Stimulated activated naive CD4-positive, alpha-beta T cell (primary cell): ENCODE measurements at places on chromosomes 13 and 19.

- DNase-seq = no peak
Observed at GRCh38 chr13:64263285-64263684, 2847.6 kb upstream of the PCDH20 start.

- no peak for DNase-seq
Observed at GRCh38 chr19:709965-710571, 1.3 kb downstream of the PALM start.

DNA sequence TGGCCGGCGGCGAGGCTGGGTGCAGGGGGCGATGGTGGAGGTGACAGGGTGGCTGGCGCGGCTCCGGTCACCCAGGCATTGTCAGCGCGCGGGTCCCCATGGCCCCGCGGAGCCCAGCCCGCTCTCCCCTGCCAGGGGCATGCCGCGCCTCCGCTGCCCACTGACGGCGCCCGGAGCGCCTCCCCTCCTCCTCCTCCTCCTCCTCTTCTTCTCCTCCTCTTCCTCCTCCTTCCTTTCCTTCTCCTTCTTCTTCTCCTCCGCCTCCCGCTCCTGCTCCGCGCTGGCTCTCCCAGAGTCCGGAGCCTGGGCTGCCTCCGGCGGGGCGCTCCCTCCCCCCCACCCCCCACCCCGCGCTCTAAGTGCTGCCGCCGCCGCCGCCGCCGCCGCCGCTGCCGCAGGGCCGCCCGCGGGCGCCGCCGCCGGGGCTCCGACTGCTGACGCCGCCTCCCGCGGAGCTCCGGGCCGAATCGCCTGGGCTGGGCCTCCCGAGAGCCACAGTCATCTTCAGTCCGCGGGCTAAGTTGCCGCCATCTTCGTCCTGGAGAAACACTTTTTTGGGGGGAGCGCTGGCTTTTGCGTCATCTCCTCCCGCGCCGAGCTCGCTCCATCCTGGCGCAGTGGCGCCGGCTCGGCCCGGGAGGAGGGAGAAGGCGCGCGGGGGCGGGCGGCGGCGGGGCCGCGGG is 348.3 kb downstream of the LIG4 start:
- DNase-seq = no peak

DNA sequence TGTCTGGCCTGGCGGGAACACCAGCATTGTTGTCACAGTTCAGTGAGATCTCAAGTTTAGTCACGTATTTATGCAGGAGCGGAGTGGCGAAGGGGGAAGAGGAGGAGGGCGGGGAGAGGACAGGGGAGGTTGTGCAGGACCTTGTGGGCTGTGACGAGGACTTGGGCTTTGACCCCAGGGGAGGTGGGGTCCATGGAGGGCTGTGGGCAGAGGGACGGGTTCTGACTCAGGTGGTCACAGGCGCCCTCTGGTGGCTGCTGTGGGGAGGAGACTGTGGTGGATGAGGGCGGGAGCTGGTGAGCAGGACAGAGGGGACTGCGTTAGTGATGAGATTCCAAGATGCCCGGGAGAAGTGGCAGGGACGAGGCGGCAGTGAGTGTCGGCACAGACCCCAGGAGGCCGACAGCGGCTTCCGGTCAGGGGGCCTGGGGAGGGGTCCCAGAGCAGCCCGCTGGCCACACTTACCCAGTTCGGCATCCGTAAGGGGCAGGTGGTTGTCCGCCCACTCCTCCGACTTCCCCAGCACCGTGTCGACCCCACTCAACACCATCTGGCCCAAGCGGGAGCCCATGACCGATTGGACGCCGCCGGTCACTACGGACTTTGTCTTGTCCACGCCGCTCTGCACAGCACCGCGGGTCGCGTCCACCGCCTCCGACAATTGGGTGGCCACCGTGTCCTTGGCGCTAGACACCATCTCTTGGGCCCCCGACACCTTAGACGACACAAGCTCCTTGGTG is 15.7 kb downstream of the PLIN3 start:
- DNase-seq = peak; percentile 79

- DNase-seq = no peak
Observed at GRCh38 chr13:40476175-40476958, 190.1 kb downstream of the FOXO1 start.

DNA sequence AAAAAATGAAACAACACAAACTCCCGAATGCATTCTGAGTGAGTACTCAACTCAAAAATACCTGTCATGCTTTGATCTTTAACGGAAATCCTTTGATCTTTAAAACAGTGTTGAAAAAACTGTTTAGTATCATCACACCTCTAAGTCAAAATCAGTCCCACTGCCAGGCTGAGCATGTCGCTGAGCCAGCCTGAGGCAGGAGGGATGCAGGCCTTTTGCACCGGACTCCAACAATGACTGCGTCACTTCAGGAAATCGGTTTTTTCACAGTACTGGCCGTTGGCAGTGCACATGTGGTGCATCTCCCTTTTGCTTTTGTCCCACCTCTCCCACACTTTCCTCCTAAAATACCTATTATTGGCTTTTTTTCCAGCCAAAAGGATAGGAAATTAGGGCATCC is 78.2 kb downstream of the SHISA2 start:
- peak; percentile 10 for DNase-seq

GRCh38 chr13:99062593-99062992 is 84.7 kb upstream of the DOCK9 start:
- DNase-seq = no peak
